ENCODE measurements at places on chromosomes 16 and 17. TPM values are rescaled to one million over a fixed set of nuclear protein-coding genes. Genes with fewer than 3 reads are reported as not detected.

GRCh38 chr16:11675561-11676511 lies 7.6 kb downstream of the SNN start:
- DNase-seq: no peak

GRCh38 chr17:56593086-56593645 lies 333 bp upstream of the NOG start:
- peak; percentile 81 for DNase-seq

- no peak for DNase-seq
These were observed 161.8 kb upstream of the NOG start for GRCh38 chr17:56431736-56432135.

- DNase-seq: no peak
These were observed 10.3 kb downstream of the EPN2 start for GRCh38 chr17:19247473-19247872.

DNA sequence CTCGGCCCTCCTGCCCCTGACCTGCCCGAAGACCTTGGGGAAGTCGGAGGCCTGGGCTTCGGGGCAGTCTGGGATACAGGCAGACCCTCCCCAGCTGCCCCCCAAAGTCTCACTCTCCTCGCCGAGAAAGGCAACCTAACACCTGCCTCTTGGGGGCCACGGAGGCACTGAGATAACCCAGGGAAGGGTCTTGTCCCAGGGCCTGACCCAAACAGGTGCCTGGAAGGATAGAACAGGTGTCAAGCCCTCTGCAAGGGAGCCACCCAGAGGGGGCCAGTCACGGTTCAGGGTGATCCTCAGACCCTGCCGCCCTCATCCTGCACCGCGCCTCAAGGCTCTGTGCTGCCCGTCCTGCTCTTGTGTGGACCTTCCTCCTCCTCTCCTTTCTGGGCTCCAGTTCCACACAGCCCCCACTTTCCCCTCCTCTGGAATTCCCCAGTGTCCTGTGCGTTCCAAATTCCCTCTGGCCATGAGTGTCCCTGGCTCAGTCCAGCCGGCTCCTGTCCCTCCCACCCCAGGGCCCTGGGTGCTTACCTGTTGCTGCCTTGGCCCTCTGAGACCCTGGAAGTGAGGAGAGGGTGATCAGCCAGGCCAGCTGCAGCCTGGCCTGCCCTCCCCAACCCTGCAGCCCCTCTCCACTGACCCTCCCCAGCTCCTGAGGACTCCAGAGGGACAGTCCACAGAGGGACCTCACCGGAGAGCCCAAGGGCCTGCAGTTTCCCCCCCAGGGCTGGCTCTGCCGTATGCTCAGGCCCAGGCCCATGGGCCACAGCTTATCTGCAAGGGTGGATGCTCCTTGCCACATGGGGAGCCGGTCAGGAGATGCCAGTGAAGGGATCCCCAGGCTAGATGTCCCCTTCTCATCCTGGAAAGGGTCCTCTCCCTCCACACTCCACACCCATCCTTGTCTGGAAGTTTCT lies 3.8 kb downstream of the PRSS27 start:
- DNase-seq: no peak

DNA sequence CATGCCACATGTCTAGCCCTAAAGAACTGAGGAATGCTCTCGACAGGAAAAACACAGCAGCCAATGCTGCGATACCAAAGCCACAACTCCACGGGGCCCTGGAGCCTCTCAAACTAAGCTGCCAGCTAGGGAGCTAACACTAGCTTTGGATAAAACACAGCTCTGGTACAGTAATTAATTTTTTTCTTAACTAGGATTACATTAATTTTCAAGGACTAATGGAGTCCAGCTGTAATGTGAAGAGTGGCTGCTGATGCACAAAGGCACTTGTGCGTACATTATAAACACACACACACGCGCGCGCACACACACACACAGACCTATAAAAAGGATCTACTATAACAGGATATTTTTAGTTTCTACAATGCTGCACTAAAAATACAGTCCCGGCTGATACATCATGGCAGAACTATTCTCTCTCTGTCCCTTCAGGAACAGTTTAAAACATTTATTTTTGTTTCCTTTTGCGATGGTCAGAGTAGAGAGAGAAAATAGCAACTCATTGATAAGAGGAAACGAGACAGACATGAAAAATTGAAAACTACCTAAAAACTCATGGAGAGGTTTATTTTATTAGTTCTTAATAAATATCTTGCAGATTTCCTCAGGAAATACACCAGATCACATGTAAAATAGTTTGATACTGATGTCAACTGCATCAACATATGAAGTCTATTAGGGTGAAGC lies 88.5 kb downstream of the SMG6 start:
- no peak for DNase-seq

MYH11 gene
- 40.2 TPM for polyA plus RNA-seq

DNA sequence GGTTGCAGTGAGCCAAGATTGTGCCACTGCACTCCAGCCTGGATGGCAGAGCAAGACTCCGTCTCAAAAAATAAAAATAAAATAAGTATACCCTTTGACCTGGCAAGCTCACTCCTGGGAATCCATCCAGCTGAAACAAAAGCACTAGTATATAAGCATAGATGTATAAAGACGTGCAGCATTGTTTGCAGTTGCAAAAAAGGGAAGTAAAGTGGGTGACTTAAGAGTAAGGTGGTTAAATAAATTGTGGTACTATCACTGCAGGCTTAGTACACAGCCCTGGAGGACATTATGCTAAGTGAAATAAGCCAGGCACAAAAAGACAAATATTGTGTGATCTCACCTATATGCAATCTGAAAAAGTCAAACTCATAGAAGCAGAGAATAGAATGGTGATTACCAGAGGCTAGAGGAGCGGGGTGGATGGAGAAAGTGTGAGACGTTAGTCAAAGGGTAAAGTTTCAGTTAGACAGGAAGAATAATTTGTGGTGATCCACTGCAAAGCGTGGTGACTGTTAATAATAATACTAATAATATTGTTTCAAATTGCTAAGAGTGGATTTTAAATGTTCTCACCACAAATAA lies 113.0 kb downstream of the MYO1D start:
- no peak for DNase-seq

PPY gene
- not detected for polyA plus RNA-seq

All from kidney (tissue), 22 donors.